ELR (cell line): ENCODE measurements at places on chromosomes 7 and 10.

DNA sequence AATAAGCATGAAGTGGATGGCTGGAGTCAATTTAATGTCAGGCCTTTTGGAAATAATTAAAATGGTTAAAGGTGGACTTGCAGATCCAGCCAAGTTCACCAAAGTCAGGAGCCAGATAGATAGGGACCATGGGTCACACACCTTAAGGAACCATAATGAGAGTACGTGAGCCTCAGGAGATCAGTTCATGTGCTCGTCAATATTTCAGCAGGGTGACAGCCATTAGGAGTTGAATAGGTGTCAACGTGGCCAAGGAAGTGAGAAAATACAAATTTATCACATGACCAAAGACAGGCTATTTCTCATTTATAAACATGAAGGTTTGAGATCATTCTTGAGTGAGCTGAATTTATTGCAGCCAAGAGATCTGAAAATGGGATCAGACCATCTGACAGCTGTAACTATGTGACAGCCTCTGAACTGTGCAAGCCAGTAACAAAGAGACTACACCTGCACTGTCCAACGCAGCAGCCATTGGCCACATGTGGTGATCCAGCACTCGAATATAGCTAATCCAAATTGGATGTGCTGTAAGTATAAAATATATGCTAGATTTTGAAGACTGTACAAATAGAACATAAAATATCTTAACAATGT lies 249.7 kb upstream of the PTN start:
- DNase-seq = no peak

DNA sequence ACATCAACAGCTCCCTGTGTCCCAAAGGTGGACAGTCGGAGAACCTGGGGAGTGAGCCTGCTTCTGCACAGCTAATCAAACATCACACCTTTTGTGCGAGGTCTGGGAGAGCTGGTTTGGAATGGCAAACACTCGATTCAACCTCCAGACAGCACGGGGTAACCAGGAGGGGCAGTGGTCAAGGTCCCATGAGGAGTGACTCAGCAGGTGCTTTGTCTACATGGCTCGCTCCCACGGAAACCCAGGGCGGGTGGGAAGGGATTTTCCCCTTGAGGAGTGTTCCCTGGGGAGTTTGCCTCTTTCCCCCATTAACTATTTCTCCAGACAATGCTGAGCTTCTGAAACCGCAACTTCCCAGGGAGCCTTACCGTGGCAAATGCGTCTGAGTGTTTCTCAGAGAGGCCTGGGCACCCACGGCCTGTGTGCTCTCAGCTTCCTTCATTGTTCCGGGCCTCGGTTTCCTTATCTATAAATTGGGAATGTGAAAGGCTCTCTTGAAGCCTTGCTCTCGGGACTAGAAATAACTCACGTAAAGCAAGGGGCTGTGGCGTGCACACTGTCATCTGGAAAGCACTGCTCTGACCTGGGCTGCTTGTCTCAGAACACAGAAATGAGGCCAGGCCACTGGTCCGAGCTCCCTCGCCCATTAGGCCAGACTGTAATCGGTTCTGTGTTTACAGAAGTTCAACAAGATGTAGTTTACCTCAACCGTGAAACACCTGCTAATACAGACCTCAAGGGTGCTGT lies 14.0 kb upstream of the GTPBP4 start:
- no peak for DNase-seq

DNA sequence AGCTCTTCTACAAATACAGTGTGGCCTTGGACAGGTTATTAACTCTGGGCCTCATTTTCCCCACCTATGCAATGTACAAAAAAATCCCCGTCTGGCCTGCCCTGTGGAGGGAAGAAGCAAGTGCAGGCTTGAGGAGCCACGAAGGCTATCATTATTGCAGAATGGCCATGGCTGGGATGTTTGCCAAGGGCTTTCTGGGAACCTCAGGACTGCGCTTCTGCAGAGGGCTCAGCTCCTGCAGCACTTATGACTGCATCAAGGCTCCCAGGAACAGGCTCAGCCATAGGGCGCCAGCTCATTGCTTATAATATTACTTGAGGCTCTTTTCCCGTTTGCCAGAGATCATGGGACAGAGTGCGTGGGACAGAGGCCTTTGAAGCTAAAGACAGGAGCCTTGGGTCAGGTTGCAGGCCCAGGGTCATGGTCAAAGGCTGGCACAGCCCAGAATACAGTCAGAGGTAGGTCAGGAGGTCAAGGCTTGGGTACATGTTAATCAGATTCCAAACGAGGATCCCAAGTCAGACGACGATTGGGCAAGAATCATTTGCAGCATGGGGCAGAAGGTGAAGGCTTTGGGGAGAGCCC lies 20.6 kb upstream of the C10orf105 start:
- DNase-seq = peak; percentile 60

- DNase-seq = peak; percentile 41
Observed at GRCh38 chr10:70742537-70743429, 42.4 kb downstream of the TBATA start.

- no peak for DNase-seq
Observed at GRCh38 chr7:104936546-104936945, 77.5 kb upstream of the KMT2E start.

DNA sequence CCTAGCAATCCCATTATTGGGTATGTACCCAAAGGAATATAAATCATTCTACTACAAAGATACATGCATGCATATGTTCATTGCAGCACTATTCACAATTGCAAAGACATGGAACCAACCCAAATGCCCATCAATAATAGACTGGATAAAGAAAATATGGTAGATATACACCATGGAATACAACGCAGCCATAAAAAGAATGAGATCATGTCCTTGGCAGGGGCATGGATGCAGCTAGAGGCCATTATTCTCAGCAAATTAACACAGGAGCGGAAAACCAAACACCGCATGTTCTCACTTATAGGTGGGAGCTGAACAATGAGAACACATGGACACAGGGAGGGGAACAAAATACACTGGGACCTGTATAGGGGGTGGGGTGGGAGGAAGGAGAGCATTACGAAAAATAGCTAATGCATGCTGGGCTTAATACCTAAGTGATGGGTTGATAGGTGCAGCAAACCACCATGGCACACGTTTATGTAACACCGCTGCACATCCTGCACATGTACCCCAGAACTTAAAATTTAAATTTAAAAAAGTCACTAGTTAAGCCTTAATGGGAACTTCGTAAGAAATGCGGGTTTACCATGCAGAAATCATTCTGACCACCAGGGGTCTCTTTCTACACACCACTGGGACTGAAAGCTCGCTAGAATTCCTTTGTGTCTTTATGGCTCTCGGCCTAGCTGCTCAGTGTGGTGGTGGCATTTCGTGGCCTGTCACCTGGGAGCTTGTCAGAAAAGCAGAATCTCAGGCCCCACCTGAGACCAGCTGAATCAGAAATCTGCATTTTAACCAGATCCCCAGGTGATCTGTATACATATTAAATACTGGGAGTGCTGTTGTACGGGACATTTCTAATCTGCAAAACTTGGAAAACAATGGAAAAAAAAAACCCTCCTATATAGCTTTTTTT lies 9.5 kb downstream of the ANKRD1 start:
- DNase-seq = peak; percentile 82

DNA sequence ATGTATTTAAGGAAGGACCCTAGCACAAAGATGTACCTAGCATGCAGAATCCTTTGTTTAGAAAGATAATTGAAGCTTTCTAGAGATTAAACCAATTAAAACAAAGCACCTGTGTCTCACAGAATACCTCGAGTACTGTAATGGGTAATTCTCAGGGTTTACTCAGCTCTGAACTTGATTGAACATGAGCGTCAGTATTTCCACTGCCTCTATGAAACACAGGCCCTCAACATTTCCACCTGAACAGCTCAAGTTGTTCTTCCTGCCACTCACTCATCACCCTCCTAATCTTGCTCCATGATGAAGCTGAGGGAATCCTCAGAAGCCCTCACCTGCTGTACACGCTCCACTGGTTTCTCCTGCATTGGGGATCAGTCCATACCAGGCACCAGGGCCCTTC lies 33.7 kb upstream of the FZD1 start:
- DNase-seq = no peak

GRCh38 chr7:129493555-129493954 lies 8.8 kb upstream of the SMKR1 start:
- peak; percentile 40 for DNase-seq

DNA sequence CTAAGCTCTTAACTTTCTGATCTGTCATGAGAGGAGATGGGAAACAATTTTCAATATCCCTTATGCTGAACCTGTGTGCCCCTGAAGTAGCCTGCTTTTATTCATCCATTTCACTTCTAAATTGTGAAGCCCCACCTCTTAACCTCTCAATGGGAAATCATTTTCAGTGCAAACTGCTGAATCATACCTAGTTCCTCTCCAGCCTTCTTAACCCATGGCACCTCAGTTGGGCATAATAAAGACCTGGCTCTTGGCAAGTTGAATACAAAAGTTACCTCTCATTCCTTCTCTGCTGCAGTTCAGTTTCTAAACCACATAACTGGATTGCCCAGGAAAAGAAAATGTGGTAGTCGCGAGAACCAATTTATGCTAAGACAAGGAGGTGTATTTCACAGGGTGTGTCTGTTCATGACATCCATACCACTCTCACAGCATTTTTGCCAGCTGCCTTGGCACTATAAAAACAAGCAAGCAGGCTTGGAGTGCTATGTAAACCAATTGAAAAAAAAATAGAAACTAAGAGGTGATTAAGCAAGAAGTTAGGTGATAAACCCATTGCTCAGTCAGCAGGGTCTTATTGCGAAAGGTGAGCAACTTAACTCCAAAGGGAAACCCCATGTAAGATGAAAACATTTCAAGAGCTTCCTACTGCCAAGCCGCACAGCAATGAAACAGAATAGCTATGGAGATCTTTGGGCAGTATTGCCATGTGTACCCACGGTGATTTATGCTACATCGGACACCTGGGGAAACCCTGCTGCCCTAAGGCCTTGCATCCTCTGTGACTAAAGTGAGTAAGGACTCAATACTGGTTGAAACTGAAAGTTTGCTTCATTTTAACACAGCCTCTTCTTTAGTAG lies 57.0 kb upstream of the DKK1 start:
- DNase-seq = no peak

- DNase-seq = no peak
Observed at GRCh38 chr10:14010769-14011574, 319.8 kb downstream of the FRMD4A start.

DNA sequence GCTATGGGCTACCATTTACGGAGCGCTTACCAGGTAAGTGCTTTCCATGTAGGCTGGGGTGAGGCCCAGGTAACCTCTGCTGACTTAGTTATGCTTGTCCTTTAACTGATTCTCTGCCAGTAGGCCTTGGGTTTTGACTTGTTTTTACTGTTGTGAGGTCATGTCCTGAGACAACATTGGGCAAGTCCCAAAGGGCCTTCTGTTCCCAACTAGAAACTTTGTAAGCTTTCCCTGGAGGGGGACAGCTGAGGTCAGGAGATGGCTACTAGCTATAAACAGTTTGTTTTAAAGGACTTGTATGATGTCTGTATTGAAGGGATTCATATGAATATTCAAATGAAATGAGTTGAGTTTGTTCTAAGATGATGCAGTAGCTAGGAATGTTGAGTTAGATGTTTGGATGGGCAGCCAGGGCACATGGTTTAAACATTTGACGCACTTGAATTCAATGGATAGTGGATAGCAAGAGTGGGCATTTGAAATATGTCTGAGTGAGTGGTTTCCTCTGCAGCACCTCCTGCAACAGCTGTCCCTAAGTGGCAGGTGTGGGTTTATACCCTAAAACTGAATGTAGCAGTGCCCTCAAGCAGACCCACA lies 10.0 kb upstream of the SGPL1 start:
- DNase-seq = no peak

DNA sequence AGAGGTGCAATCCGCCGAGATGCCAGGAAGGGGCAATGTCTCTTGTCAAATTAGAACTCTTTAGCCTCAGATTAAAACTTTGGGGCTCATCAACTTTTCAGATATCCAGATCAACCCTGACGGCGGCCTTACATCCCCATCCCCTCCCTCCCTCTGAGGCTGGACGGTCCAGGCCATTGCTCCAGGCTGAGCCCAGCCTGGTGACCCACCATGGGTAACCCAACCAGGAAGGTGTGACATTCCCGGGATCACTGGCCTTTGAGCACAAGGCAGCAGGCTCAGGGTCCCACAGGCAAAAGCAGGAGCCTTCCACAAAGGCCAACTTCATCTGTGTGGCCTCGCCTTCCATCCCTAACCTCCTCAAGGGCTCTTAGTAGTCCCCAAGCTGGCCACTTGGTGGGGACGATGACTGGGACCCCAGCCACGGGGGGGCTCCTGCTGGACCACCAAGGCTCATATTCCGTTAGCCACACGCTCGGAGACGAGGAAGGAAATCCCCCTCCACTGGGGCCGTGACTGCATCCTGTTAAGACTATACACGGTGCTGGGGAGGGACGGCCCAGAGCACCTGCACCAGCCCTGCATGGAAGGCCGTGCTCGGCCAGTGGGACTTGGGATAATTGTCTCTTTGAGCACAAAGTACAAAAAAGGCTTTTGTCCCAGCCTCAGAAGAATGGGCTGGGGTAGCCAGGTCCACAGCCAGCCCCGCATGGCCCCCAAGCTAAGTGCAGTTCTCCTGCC lies 62.8 kb downstream of the ZRANB1 start:
- DNase-seq = no peak

DNA sequence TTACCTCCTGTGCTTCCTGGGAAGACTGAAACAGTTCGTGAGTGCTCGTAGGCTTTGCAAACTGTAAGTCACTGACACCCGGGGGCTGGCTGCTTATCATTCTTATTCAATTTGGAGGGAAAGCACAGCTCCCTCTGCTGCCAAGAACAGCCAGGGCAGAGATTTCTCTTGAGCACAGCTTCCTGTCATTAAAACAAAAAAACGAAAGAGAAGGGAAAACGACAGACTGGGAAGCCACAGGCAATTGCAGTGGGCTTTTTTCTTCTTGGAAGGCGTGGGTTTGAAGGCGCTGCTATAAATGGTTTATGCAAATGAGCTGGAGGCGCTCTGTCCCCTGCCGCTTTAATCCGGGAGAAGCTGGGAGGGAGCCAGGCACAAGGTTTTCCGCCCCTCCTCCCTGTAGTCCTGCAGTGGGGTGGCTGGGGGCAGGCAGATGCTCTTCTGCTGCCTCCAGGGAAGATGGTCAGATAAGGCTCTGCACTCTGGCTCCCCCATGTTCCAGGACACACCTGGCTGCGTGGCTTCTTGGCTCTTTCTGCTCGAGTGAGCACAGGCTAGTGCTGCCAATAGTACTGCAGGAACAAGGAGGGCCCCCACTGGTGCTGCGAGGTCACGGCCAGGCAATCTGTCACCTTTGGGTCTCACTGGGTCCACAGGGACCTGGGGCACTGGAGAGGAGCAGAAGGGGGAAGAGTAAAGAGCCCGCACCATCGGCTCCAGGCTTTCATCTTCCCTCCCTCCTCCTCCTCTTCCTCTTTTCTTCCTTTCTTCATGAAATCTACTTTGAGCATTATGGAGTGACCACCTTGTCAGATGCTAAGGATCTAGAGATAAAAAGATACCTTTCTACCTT lies 49.5 kb downstream of the NEURL1 start:
- DNase-seq = peak; percentile 72

- DNase-seq = no peak
Observed at GRCh38 chr10:34206935-34207268, 608.2 kb downstream of the PARD3 start.

DNA sequence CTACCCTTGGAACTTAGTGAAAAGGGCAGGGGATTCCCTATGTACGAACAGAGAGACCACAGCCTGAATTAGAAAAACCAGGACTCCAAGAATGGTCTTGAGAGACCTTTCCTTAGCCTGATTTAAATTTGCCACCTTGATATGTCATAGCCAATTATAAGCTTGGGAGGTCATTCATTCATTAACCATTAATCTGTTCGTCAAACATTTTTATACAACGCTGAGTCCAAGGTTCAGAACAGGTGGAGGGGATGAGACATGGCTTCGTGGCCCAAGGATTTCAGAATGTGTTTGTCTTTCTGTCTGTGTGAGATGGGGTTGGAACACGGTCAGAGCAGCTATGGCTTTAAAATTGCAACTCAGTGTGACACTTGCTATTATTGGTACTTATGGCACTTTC lies 158.0 kb downstream of the PAXIP1 start:
- no peak for DNase-seq
